ENCODE measurements at places on chromosomes 12 and 14.

- no peak for DNase-seq
These were observed 105.3 kb downstream of the WIF1 start for GRCh38 chr12:65015850-65016249.

DNA sequence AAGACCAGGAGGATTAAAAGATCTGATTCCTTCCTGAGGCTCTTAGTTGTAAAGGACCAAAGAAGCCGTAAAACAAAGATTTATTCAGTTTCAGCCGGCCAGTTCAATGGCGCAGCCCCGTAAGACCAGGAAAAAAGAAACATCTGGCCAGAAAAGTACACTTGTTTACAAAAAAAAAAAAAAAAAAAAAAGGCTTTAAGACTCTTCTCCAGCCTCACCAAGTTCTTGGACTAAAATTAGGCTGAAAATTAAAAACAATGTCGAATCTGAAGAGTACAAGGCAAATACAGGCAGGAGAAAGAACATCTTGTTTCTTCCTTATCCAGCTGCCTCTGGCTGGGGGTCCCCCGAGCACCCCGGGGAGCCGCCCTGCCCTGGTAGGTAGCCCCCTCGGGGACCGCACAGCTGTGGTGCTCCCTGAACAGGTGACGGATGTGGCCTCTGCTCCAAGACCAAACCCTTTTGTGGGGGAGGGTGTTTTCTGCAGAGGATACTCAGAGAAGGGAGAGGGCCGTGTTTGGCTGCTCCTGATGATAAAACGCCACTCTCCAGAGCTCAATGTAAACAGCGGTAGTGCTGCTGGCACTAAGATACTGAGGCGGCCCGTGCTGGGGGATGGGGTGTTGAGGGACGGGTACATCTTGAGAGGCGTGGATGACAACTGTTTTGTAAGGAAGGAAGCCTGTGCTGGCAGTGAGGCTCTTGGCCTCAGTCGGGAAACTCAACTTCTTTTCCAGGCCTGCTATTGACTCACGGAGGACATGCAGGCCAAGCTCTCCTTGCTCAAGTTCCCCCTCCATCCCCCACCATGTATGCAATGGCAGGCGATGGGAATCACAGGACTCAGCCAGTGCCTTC, 201.0 kb upstream of the DIO3 start:
- DNase-seq: no peak

DNA sequence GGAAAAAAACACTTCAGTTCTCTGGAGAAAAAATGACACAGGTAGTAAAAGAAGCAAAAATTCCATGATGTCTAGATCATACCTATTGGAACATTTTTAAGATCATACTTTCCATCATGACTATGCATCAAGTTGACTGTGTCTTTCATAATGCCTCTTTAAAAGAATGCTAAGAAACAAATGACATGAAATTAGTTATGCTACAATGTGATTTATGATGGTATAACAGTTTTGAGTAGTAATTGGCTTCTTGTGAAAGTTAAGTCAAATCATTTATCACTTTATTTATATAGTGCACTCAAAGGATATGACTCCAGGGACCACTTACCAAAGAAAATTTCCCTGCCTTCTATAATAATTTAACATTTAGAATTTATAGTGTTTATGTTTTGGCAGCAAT, 28.5 kb downstream of the RASSF9 start:
- no peak for DNase-seq

DNA sequence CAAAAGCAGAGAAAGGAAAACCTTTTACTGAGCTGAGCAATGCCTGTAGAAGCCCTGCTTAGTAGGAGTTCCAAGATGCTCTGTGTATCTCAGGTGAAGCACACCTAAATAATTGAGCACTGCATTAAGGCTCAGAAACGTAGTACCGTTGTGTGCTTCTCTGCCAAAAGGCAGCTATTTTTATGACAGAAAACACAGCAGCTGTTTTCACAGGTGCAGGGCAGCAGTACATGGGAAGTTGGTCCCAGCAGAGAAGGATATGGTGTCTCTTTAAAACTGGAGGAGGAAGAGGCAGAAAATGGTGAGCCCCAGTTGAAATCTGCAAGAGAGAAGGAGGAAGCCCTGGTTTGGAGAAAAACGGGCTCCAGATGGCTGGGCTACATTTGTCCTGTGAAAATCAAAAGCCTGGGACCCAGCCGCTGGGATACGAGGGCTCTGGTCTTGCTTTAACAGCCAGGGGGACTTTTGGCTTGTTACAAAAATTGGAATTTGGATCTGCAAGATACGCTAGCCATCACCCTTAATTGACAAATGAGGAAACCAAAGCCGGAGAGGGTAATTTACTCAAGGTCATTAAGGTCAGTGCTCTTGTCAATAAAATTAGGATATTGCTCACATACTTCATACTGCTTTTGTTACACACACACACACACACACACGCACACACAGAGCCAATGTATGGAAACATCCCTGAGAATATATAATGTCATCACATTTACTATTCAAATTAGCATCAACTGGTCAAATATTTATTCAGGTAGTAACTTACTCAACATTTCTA, 27.3 kb downstream of the SPRING1 start:
- DNase-seq: no peak

GRCh38 chr12:51377099-51377984, 13.9 kb downstream of the GALNT6 start:
- no peak for DNase-seq

DNA sequence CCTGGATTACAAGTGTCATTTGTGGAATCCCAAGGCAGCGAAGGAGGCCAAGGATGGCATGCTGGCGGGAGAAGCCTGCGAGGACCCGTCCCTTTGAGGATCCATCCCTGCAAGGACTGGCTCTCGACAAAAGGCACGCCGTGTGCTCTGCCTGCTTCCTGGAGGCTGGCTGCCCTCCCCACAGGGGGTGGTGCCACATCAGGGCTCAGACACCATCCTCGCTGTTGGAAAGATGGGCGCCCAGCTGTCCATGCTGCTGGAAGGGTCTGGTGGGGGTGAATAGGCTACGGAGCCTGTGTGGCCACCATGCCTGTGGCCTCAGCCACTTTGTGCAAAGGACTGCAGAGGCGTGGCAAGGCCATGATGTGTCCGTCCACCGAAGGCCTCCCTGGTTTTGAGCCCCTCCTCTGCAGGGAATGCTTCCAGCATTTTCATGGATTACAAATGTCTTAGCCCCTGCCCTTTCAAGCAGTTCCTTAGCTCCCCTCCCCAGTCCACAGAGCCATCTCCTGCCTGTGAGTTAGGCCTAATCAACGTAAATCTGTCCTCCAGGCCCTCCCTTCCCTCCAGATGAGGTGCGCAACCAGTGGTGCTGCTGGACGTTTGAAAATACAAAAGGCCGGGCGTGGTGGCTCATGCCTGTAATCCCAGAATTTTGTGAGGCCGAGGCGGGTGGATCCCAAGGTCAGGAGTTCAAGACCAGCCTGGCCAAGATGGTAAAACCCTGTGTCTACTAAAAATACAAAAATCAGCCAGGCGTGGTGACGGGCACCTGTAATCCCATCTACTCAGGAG, 22.1 kb downstream of the ZBTB42 start:
- peak; percentile 28 for DNase-seq

DNA sequence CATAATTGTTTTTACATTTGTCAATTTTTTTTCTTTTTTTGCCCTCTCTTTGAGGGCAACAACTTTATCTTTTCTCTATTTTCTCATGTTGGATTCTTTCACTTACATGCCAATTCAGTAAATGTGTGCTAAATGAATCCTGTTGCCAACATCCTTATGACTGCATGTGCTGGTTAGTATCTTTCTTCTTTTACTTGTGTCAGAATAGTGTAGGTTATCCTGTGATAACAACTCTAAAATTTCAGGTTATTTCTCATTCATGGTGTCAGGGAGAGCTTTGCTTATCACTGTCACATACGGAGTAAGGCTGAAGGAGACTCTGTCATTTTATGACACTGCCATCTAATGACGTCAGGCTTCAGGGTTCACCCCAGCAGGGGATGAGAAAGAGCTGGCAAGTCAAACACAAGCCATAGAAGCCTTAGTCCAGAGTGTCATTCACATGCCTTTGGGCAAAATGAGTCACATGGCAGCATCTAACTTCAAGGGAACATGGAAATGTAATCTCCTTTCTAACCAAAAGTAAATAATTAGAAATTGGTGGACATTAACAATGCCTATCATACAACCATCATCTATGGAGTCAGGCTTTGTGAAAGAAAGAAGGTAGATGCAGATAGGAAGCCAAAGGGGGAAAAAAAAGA, 242.5 kb upstream of the ATP2B1 start:
- no peak for DNase-seq

- no peak for DNase-seq
These were observed 22.8 kb downstream of the GALNT4 start for GRCh38 chr12:89501793-89502192.

- no peak for DNase-seq
These were observed 39.7 kb downstream of the CEP128 start for GRCh38 chr14:80901822-80902221.

- DNase-seq: no peak
These were observed 333.6 kb downstream of the DPF3 start for GRCh38 chr14:72560331-72560730.

- DNase-seq: no peak
These were observed 19.3 kb downstream of the SLC35F4 start for GRCh38 chr14:57846596-57846995.

DNA sequence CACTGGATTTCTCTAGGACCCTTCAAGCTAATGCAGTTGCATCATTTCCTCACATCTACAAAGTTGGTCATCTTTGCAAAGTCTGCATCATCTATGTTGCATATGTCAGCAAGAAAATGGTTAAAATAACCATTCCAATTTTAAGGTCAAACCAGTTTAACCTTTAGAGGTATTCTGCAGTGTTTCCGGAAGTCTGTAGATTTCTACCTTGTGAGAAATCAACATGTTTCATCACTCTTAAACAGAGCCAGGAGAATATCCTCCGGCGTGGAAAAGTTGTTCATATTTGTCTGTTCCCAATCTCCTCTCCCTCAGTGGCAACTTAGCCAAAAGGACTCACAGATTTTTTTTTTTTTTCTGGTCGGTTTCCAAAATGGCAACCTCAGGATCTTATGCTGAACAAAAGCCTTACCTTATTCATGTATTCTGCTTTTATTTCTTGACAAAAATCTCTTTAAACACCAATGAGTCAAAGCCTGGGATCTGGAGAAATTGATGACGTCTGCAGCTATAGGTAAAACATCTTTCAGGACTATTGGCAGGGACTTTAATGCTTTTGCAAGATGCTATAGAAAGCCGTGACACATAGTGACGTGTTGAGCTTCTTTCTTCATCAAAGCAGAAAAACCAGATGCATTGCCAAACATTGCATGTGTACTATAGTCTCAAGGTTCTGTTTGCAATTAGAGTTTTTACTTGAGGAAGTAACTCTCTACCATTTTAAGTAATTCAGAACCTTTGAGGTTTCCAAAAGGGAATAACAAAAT, 16.0 kb upstream of the CDK17 start:
- no peak for DNase-seq

GRCh38 chr12:23350808-23351207, 598.7 kb downstream of the SOX5 start:
- no peak for DNase-seq

DNA sequence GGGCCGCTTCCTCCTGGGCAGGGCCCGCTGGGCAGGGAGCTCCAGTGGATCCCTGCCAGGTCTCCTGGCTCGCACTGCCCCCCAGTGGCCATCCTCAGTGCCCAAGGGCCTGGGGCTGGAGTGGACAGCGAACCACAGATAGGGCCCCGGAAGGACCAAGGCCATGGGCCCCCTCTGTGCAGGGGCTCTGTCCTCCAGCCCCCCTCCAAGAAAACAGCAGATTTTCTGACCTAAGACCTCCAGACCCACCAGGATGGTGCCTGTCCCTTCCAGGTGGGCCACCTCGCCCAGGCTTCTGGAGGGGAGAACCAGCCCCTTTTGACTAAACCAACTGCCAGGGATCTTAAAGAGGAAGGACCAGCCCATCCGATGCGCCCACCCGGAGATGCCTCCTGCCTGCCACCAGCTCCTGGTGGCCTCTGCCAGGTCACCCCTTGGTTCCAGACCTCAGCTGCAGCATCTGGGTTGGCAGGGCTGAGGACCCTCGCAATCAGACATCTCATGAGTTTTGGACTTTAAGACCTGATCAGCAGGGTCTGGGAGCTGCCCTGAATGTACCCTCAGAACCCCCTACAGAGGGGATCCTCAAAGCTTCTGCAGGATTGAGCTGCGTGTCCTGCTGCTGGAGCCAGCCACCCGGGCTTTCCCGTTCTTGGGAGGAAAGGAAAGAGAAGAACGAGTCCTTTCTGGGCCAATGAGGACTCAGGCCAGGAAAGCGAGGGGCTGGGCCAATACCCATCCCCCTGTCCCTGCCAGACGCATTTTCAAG, 325.8 kb upstream of the DIO3 start:
- peak; percentile 52 for DNase-seq

GRCh38 chr14:68702135-68702534, 90.7 kb downstream of the ZFP36L1 start:
- DNase-seq: no peak

DNA sequence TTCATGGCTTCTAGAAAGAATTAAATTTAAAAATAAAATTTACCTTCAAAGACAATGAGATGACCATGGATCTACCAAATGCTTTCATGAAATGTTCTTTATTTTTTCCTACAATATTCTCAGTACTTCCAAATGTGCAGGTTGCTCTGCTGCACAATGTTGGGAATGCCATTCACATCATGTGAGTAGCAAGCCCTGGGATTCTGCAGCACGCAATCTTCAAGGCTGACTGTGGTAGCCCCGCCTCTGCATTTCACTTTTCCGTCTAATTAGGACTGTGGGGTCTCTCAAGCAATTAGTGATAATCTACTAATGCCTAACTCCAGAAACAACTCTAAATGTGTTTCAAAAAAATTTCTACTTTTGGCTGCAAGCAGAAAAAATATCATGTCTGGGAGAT, 13.7 kb upstream of the NTN4 start:
- no peak for DNase-seq

DNA sequence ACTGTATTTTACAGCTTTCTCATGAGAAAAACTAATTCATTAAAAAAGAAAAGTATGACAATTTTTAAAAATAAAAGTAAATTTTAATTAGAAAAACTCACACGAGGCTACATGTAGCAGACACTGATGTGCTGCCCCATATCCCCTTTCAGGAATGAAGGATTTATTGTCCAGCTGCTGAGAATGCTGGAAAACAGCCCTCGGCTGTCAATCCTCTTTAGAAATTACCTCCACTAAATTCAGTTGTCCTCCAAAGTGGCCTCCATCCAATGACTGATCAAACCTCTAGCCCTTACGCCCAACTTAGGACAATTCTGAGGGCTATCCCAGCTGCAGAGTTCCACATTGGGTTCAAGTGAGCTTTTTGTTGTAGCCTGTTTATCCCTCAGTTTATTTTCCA, 29.8 kb upstream of the AP4S1 start:
- DNase-seq: no peak

DNA sequence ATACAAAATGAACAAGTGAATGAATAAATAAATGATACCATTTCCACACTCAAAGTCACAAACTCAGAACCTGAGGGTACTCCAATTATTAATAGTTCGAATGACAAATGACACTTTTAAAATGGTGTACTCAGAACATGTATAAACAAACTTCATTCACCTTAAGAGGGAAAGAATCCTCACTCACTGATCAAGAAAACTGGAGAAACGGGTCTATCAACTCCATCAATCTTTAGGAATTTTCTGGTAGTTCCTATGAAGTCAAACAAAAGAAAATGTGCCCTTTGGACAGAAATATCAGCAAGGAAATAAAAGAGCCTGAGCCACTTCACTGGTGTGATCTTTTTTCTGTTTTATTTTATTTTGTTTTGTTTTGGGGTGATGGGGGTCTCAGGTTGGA, 5.2 kb upstream of the NRDE2 start:
- DNase-seq: no peak

GRCh38 chr14:51780741-51781140, 79.7 kb upstream of the GNG2 start:
- no peak for DNase-seq

Data from activated naive CD4-positive, alpha-beta T cell treated with anti-CD3 and anti-CD28 coated beads, Interleukin-2, amount 50 U/mL, for 72 hours (primary cell).